ENCODE measurements at places on chromosomes 3 and 15.

DNA sequence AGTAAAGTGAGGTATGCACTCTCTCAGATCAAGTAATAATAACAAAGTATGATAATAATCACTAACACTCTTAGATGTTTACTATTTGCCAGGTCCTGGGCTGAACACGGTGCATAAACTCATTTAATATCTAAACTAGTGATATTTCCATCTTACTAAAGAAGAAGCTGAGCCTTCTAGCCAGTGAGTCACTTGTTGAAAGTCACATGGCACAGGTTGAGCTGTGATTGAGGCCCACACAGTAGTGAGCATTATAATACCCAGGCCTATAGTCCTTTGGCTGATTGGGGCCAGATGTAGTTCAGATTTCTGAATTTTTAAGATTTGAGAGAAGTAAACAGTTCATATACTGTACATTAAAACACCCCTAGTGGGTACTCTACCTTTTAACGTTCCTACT is 93.2 kb upstream of the CCDC80 start:
- no peaks in the 10 kb centered on the region for H3K36me3 ChIP-seq
- H3K4me3 ChIP-seq, result no peak overlapping the region
- H3K27me3 ChIP-seq, result peaks cover 3% of the 10 kb centered on the region
- no peak for DNase-seq

DNA sequence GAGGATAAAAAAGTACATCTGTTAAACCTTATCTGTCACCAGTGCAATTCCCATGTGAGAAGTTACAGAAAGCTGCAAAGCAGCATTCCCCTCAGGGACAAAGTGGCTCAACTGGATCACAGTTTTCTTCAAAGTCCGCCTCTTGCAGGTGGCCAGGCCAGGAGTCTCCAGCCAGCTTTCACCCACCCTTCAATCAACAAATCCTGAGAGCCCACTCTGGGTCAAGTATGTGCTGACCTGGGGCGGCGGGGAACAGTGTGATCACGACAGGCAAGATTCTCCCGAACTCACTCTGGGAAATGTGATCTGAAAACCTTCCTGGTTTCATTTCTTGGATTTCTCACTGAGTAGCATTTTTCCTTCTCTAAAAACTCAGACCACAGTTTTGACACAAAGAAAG is 39.2 kb downstream of the RFT1 start:
- no peak overlapping the region for H3K4me3 ChIP-seq
- H3K27ac ChIP-seq, result no peak overlapping the region
- DNase-seq, result no peak
- peaks cover 59% of the 10 kb centered on the region for H3K36me3 ChIP-seq

DNA sequence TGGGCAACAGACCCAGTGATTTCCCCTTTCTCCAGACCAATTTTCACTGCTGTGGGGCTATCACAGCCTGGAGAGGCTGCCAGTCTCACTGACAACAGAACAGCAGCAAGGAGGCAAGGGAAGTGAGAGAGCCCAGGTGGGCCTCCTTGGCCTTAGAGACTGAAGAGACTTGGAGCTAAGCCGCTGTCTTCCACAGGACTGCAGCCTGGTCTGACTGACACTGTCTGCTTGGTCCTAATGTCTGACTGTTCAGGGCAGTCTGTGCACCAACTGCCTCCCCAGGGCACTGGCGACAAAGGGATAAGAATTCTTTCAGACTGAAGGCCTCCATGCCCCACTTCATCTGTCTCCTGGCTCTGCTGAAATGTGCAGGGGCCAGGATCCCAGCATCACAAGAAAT is 11.5 kb downstream of the POMGNT2 start:
- DNase-seq, result no peak
- no peaks in the 10 kb centered on the region for H3K36me3 ChIP-seq
- H3K4me1 ChIP-seq, result peaks cover 9% of the 10 kb centered on the region
- H3K27me3 ChIP-seq, result peaks cover 4% of the 10 kb centered on the region
- H3K4me3 ChIP-seq, result no peak overlapping the region
- H3K27ac ChIP-seq, result no peak overlapping the region

GRCh38 chr3:176696816-176697215 is 500.5 kb downstream of the TBL1XR1 start:
- peaks cover 20% of the 10 kb centered on the region for H3K4me1 ChIP-seq
- DNase-seq, result no peak
- no peaks in the 10 kb centered on the region for H3K36me3 ChIP-seq
- H3K27ac ChIP-seq, result peak overlapping the region; percentile 52
- H3K27me3 ChIP-seq, result no peaks in the 10 kb centered on the region

DNA sequence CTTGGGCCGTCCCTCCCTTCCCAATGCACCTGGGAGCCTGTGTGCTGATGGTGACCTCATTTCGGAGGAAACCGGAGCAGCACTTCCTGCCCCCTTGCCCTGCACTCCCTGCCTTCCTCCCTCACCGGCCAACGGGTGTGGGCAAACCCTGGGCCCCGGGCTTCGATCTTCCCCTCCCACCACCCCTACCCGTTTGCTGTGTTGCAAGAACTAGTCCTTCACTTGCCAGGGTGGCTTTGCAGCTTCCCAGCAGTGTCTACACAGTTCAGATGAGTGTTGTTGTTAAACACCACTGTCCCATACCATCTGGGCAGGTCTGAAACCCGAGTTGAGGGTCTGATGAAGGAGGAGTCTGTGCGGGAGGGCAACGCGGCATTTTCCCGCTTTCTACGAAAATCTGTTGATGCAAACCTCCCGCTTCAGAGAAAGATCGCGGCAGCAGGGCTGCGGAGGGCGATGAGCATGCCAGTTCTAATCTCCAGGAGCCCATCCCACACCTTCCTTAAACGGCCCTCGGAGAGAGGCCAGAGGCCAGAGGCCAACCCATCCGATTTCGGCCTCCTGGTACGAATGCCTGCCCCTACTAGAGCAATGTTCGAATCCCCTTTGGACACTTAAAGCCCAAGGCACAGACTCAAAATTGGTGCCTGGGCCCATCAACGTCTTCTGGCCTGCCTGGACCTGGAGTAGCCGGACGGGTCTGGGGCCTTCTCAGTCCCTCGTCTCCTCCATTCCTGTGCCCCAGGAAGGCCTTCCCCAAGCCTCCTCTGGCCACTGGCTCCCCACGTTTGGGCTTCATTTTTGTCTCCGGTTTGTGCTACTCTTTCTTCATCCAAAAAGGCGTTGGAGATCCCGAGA is 35.7 kb upstream of the POLG start:
- H3K27me3 ChIP-seq, result peaks cover 100% of the 10 kb centered on the region
- no peaks in the 10 kb centered on the region for H3K4me1 ChIP-seq
- H3K27ac ChIP-seq, result no peak overlapping the region
- H3K36me3 ChIP-seq, result no peaks in the 10 kb centered on the region
- no peak overlapping the region for H3K4me3 ChIP-seq

- no peaks in the 10 kb centered on the region for H3K36me3 ChIP-seq
- no peak within 1 kb of the TSS for H3K4me3 ChIP-seq
- DNase-seq, result no peak
- peaks cover 17% of the 10 kb centered on the region for H3K27me3 ChIP-seq
- H3K4me1 ChIP-seq, result peaks cover 8% of the 10 kb centered on the region
These were observed at the start of gene MKRN2OS for GRCh38 chr3:12545473-12545791. Gene MKRN2OS, minus strand, starts transcription at chr3:12545499. Its CDS starts 35 bp downstream, at chr3:12545464.

- H3K36me3 ChIP-seq, result peaks cover 6% of the 10 kb centered on the region
- H3K4me3 ChIP-seq, result no peak overlapping the region
- no peaks in the 10 kb centered on the region for H3K4me1 ChIP-seq
These were observed 9.2 kb downstream of the MITF start for GRCh38 chr3:69748503-69748902.

DNA sequence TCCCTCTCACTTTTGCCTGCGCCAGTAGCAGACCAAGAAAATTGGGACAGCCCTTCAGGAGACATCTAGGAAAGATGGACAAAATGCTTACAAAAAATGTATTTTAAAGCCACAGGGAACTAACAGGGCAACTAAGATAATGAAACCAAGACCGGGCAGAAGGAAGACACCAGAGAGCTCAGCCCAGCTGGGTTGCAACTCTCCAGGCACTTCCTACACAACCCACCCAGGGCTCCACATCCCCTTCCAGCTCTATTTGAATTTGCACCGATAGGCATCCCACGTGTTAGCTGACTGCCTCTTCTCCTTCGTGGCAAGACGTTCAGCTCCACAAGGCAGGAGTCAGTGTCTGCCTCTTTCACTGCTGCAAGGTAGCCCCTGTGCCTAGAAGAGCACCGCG is 6.6 kb upstream of the ATP10A start:
- no peak overlapping the region for H3K4me3 ChIP-seq
- DNase-seq, result no peak
- H3K27me3 ChIP-seq, result peaks cover 39% of the 10 kb centered on the region
- H3K27ac ChIP-seq, result no peak overlapping the region

GRCh38 chr3:113287803-113288648 is 76.7 kb downstream of the BOC start:
- peaks cover 40% of the 10 kb centered on the region for H3K36me3 ChIP-seq
- H3K27me3 ChIP-seq, result peaks cover 8% of the 10 kb centered on the region
- no peak overlapping the region for H3K4me3 ChIP-seq
- H3K27ac ChIP-seq, result peak overlapping the region; percentile 97

DNA sequence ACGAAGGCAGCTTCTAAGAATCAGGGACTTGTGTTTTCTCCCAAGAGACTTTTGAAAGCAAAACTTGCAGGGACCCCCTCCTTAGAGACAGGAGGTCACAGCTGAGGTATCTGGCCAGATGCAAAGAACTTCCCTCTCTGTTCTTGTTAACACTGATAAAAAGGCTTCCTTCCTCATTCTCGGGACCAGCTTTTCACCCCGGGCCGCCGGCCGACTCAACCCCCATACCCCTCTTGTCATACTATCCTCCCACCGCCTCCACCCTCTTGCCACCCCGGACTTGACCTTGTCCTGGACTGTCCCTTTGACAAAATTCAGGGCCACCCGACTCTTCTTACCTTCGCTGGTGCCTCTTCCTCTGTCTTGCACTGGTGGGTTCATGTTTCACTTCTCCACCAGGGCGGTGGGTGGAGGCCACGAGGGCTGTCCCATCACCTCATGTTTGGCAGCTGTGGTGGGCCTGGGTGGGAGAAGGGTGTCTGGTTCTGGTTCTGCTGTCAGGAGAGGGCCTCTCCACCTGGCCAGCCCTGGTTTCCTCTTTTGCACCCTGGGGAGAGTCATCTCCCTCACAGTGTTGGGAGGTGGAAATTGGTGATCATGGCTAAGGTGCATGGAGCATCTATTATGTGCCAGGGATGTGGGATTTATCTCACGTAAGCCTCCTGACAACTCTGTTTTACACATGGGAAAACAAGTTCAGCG is 32.5 kb downstream of the BHLHE40 start:
- H3K36me3 ChIP-seq, result no peaks in the 10 kb centered on the region
- H3K4me1 ChIP-seq, result peaks cover 64% of the 10 kb centered on the region
- H3K4me3 ChIP-seq, result no peak overlapping the region
- peaks cover 5% of the 10 kb centered on the region for H3K27me3 ChIP-seq
- H3K27ac ChIP-seq, result no peak overlapping the region
- DNase-seq, result no peak

GRCh38 chr3:117751651-117752050 is 1042.1 kb downstream of the TUSC7 start:
- H3K36me3 ChIP-seq, result no peaks in the 10 kb centered on the region
- H3K4me1 ChIP-seq, result peaks cover 29% of the 10 kb centered on the region
- no peak overlapping the region for H3K4me3 ChIP-seq
- no peak for DNase-seq
- H3K27me3 ChIP-seq, result no peaks in the 10 kb centered on the region

DNA sequence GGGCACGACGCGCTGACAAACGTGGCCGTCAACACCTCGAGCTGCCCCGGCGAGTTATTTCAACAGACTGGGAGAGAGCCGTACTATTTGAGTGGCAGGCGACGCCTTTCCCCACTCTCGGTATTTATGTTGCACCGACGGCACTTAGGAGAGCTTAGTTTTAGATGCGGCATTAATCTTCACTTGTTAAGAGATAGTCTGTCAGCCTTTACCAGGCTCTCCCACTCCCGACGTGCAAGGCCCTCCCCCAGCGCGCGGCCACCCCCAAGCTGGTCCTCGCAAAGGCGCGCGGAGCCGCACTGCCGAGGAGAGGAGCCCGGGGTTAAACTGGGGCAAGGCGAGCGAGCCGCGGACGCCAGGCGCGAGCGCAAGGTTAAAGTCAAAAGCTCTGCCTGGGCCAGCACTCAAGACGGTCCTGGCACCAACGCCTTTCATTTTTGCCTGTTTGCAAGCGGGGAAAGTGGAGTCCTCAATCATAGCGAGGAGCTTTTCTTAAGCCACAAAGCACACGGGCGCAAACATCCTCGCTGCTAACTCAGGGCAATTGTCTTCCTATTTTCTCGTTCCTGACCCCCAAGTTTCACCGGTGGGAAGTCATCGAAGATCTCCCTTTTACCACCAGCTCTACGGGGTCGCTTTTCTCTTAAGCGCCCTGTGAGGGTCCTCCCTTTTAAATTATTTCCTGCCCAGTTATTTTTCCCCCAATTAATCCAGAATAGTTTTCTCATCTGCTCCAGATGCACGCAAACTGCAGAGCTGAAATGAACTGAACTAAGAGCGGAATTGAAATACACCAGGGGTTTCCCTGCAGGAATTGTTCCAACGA is 86.6 kb downstream of the NR2F2 start:
- H3K27ac ChIP-seq, result no peak overlapping the region
- H3K4me3 ChIP-seq, result peak overlapping the region; percentile 80
- peaks cover 58% of the 10 kb centered on the region for H3K4me1 ChIP-seq
- peaks cover 100% of the 10 kb centered on the region for H3K27me3 ChIP-seq
- peak; percentile 57 for DNase-seq

GRCh38 chr3:138946663-138947494 is at the start of the genes FOXL2 and FOXL2NB:
Gene FOXL2, minus strand, starts transcription at chr3:138947137. Its CDS starts 415 bp downstream, at chr3:138946722.
Gene FOXL2NB, plus strand, starts transcription at chr3:138947217. Its CDS starts 148 bp downstream, at chr3:138947365.
- no peaks in the 10 kb centered on the region for H3K36me3 ChIP-seq
- peak; percentile 63 for DNase-seq
- peaks cover 100% of the 10 kb centered on the region for H3K27me3 ChIP-seq

DNA sequence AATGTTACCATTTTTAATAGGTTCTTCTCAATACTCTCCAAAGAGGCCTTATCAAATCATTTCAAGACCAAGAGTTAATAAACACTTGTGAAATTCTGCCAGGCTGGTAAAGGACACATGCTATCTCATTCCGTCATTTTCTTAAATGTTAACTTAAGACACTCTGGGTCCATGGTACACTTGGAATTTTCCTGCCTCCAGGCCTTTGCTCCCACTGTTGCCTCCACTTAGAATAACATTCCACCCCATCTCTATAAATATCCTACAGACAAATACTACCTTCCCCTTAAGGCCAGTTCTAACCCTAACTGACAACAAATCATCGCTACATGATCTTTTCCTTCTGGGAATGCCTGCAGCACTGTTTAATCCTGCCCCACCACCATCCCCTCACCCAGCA is 24.1 kb downstream of the MAGI1 start:
- peaks cover 50% of the 10 kb centered on the region for H3K4me1 ChIP-seq
- no peak overlapping the region for H3K4me3 ChIP-seq
- H3K36me3 ChIP-seq, result no peaks in the 10 kb centered on the region
- no peak overlapping the region for H3K27ac ChIP-seq
- DNase-seq, result no peak
- H3K27me3 ChIP-seq, result no peaks in the 10 kb centered on the region

All from nephron progenitor cell (in vitro differentiated cells).